Memory B cell (primary cell): ENCODE measurements at places on chromosomes 13 and 19.

DNA sequence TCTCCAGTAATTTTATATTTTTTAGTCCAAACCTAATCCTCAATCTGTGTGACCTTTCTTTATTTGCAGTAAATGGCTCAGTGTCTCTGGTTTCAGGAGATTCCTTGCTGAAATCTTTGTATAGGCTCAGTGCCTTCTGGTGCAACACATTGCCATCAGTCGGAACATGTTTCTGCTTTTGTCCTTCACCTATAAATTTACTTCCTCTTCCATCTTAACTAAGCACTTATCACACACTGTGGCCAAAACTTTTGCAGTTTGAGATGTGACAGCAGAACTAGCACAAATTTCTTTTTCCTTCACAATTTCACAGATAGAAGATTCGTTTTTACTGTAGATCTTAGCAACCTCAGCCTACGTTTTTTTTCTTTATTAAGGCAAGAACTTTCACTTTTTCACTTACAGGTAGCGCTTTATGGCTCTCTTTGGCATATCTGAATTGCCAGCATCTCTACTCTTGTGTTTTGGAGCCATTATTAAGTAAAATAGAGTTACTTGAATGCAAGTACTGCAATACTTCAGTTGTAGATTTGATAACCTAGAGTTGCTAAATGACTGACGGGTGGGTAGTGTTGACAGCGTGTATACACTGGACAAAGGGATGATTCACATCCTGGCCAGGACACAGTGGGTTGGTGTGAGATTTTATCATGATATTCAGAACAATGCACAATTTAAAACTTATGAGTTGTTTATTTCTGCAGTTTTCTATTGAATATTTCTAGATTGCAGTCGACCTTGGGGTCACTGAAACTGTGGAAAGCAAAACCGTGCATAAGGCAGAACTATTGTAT, 44.3 kb downstream of the NDFIP2 start:
- H3K4me1 ChIP-seq: no peaks in the 10 kb centered on the region
- H3K4me3 ChIP-seq: no peak overlapping the region
- H3K27ac ChIP-seq: no peak overlapping the region
- no peaks in the 10 kb centered on the region for H3K27me3 ChIP-seq
- no peak for DNase-seq

- H3K27me3 ChIP-seq: no peaks in the 10 kb centered on the region
- no peak overlapping the region for H3K4me3 ChIP-seq
- H3K27ac ChIP-seq: no peak overlapping the region
- H3K36me3 ChIP-seq: peaks cover 37% of the 10 kb centered on the region
These were observed 17.2 kb upstream of the DCUN1D2 start for GRCh38 chr13:113507505-113508345.

- no peaks in the 10 kb centered on the region for H3K36me3 ChIP-seq
- no peak overlapping the region for H3K4me3 ChIP-seq
- H3K27ac ChIP-seq: no peak overlapping the region
- DNase-seq: no peak
- no peaks in the 10 kb centered on the region for H3K4me1 ChIP-seq
These were observed 124.3 kb upstream of the STARD13 start for GRCh38 chr13:33409673-33410510.

DNA sequence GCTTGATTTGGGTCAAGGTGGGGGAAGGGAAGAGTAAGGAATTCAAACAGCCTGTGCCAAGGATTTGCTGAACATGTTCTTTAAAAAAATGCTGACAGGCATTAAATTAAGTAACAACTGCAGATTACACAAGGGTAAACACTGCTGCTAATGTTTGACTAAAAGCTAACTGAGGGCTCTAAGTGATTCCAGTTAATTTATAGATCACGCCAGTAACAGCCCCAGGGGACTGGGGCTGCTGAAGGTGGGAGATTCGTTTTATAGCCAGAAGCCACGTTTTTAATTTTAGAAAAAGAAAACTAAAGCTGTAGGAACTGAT, 321.7 kb downstream of the DLEU7 start:
- peaks cover 8% of the 10 kb centered on the region for H3K4me1 ChIP-seq
- H3K4me3 ChIP-seq: no peak overlapping the region
- H3K36me3 ChIP-seq: no peaks in the 10 kb centered on the region
- no peak for DNase-seq

DNA sequence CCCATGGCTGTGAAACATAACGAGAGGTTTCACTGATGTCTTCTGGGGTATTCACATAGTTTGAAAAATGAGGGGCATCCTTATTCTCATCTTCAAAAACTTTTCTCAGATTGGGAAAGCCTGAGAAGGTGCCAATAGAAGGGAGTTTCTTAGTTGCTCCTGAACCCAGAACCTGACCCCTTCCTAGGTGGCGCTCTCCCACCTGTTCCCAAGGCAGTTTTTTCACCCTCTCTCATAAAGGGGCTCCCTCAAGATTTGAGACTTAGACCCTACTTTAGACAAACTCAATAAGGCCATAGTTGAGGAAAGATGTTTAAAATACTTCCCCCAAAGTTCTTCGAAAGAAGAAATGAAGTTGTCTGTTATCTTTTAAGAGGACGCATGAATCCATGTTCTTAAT, 142.2 kb downstream of the FGF9 start:
- no peak overlapping the region for H3K4me3 ChIP-seq
- H3K27me3 ChIP-seq: peaks cover 8% of the 10 kb centered on the region
- H3K4me1 ChIP-seq: no peaks in the 10 kb centered on the region
- peaks cover 2% of the 10 kb centered on the region for H3K36me3 ChIP-seq
- no peak overlapping the region for H3K27ac ChIP-seq

DNA sequence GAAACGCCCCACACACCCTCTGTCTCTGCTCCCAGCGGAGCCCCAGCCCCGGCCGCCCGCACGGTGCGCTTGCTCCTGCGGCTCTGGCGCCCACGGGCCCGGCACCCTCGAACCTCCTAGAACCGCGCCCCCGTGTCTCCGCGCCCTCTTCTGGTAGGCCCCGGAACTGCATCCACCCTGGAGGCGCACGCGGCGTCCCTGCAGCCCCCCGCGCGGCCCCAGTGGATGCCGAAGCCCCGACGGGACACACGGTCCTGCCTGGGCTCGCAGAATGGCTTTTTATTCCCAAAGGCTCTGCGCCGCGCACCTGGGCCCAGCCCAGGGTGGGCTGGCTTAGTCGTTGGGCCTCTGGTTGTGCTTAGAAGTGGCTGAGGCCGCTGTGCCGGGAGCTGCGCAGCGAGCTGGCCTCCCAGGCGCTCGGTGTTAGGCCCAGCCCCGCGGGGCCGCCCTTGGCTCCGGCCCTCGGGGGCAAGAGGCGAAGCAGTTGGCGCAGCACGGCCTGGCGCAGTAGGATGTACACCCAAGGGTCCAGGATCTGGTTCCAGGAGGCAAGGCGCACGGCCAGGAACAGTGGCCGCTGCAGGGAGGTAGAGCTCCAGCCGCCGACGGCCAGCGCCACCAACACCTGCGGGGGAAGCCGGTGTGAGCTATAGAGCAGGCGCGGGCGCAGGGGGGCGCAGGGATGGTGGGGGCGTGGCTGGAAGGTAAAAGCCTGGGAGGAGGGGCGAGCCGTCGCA, 2.8 kb downstream of the PTGER1 start:
- peaks cover 26% of the 10 kb centered on the region for H3K27me3 ChIP-seq
- peaks cover 23% of the 10 kb centered on the region for H3K4me1 ChIP-seq
- H3K4me3 ChIP-seq: peak overlapping the region; percentile 54
- H3K27ac ChIP-seq: peak overlapping the region; percentile 50

DNA sequence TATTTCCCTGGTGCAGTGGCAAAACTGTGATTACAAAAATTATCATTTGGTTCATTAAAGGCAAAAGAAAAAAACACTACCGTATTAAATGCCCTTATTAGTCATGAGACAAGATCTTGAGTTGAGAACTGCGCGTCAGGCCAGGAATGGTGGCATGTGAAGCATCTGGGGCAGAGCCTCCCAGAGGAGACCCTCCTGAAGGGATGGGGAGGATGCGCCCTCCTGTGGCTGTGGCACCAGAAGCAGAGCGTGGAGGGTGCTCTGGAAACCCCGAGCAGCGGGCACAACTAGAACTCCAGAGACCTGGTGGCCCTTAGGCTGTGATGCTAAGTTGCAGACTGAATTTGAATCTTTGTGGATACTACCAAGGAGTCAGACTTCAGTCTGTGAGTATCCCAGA, 11.5 kb downstream of the CUL4A start:
- peaks cover 30% of the 10 kb centered on the region for H3K36me3 ChIP-seq
- H3K4me1 ChIP-seq: peaks cover 7% of the 10 kb centered on the region
- no peak overlapping the region for H3K4me3 ChIP-seq
- H3K27ac ChIP-seq: no peak overlapping the region
- DNase-seq: no peak
- H3K27me3 ChIP-seq: no peaks in the 10 kb centered on the region

GRCh38 chr13:37290716-37291505, 185.4 kb upstream of the CSNK1A1L start:
- H3K27me3 ChIP-seq: no peaks in the 10 kb centered on the region
- H3K36me3 ChIP-seq: no peaks in the 10 kb centered on the region
- no peak overlapping the region for H3K27ac ChIP-seq
- DNase-seq: no peak
- H3K4me3 ChIP-seq: no peak overlapping the region

DNA sequence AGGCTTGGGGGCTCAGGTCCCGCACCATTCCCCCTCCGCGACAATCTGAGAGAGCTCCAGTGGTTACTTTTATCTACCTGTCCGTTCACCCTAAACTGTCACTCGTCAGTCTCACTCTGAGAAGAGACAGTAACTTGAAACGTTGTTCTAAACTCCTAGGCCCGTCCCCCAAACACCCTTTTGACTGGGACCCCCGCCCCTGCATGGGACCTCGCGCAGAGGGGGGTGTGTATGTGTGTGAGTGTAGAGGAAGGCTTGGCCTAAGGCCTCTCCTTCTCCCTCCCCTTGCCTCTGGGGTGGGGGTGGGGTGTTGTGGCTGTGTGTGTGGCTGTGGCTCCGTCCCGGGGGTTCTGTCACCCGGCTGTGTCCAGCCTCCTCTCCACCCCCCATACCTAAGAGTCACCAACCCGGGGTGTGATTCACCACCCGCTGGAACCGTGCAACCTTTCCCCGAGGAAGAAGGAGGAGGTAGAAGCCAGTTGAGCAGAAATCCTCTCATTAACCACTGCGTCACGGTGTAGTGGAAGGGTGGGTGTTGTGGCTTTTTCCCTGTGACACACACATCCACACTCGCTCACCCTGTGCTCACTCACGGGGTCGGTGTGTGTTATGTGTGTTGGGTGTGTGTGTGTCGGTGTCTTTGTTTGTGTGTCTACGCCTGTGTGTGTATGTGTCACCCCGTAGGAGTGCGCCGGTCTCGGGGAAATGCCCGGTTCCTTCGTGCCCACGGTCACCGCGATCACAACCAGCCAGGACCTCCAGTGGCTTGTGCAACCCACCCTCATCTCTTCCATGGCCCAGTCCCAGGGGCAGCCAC, 2.4 kb downstream of the FOSB start:
- peaks cover 30% of the 10 kb centered on the region for H3K4me1 ChIP-seq
- peaks cover 3% of the 10 kb centered on the region for H3K27me3 ChIP-seq
- H3K27ac ChIP-seq: peak overlapping the region; percentile 96

DNA sequence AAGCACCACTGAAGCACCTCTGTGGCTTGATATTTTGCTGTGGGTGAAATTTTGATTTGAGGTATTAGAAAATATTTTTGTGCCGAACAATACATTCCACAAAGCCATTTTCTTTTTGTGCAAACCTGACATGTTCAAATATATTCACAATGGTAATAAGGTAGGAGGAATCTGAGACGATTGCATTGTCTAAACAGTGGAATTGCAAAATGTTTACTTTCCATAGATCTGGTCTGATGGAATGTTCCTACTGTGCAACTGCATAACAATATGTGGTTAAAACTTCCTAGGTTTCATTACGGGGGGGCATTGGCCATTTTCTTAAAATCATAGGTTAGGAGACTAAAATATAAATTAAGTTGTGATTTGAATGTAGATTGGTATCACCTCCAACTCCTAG, 42.7 kb upstream of the AKAP11 start:
- no peak for DNase-seq
- no peak overlapping the region for H3K27ac ChIP-seq
- peaks cover 3% of the 10 kb centered on the region for H3K4me1 ChIP-seq
- no peaks in the 10 kb centered on the region for H3K27me3 ChIP-seq

GRCh38 chr19:42424345-42424707, 2.9 kb downstream of the LIPE start:
- no peak for DNase-seq
- H3K4me1 ChIP-seq: peaks cover 35% of the 10 kb centered on the region
- H3K4me3 ChIP-seq: peak overlapping the region; percentile 96
- no peaks in the 10 kb centered on the region for H3K27me3 ChIP-seq

- peaks cover 16% of the 10 kb centered on the region for H3K36me3 ChIP-seq
- no peak overlapping the region for H3K27ac ChIP-seq
- H3K4me3 ChIP-seq: no peak overlapping the region
- no peaks in the 10 kb centered on the region for H3K4me1 ChIP-seq
- peaks cover 39% of the 10 kb centered on the region for H3K27me3 ChIP-seq
- no peak for DNase-seq
These were observed 12.4 kb upstream of the ZSCAN4 start for GRCh38 chr19:57656346-57656745.

- H3K4me3 ChIP-seq: no peak overlapping the region
- no peak overlapping the region for H3K27ac ChIP-seq
- H3K36me3 ChIP-seq: no peaks in the 10 kb centered on the region
- H3K27me3 ChIP-seq: peaks cover 5% of the 10 kb centered on the region
- no peaks in the 10 kb centered on the region for H3K4me1 ChIP-seq
- no peak for DNase-seq
These were observed 40.9 kb upstream of the PSG9 start for GRCh38 chr19:43310221-43310620.

DNA sequence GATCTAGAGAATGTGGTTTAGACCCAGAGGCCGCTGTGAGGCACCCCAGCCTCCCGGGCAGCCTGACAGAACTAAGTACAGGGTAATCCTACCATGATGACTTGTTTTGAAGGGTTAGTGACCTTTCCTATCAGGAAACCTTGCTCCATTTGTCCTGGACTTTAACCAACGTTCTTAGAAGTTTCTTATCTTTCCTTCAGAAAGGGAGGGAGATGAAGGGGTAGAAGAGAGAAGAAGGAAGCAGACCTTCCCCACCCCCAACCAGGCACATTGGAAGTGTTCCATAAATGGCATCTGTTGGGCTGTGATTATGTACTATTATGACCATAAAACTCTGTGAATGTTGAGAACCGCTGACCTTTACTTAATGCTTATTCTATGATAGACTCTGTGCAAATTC, 184.2 kb downstream of the OXGR1 start:
- H3K4me1 ChIP-seq: no peaks in the 10 kb centered on the region
- DNase-seq: no peak
- H3K27me3 ChIP-seq: no peaks in the 10 kb centered on the region
- H3K36me3 ChIP-seq: no peaks in the 10 kb centered on the region
- no peak overlapping the region for H3K27ac ChIP-seq

GRCh38 chr13:98710521-98710920, 42.0 kb downstream of the SLC15A1 start:
- no peak overlapping the region for H3K27ac ChIP-seq
- H3K4me1 ChIP-seq: peaks cover 10% of the 10 kb centered on the region
- DNase-seq: no peak
- no peak overlapping the region for H3K4me3 ChIP-seq

DNA sequence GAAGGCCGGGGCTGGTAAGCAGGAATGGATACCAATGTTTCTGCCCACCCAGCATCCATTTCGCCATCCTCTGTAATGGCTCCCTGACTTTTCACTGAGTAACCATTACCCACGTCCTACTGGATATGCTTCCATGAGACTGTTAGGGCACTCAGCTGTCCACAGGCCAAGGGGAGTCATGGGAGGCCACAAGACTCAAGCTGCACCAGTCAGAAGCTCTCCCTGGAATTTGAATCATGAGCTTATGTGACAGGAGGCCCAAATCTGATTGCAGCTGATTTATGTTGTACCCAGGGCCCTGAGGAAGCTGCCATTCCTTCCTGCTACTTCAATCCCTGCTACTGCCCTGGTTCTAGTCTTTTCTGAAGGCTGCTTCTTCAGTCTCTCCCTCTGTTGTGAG, 28.3 kb downstream of the DEDD2 start:
- no peak overlapping the region for H3K4me3 ChIP-seq
- peaks cover 8% of the 10 kb centered on the region for H3K36me3 ChIP-seq
- H3K4me1 ChIP-seq: peaks cover 34% of the 10 kb centered on the region
- H3K27ac ChIP-seq: no peak overlapping the region
